SW 1271 (cell line): ENCODE measurements at places on chromosomes 3 and 15.

- no peak for DNase-seq
Observed at GRCh38 chr3:23129117-23129516, 74.0 kb upstream of the UBE2E2 start.

DNA sequence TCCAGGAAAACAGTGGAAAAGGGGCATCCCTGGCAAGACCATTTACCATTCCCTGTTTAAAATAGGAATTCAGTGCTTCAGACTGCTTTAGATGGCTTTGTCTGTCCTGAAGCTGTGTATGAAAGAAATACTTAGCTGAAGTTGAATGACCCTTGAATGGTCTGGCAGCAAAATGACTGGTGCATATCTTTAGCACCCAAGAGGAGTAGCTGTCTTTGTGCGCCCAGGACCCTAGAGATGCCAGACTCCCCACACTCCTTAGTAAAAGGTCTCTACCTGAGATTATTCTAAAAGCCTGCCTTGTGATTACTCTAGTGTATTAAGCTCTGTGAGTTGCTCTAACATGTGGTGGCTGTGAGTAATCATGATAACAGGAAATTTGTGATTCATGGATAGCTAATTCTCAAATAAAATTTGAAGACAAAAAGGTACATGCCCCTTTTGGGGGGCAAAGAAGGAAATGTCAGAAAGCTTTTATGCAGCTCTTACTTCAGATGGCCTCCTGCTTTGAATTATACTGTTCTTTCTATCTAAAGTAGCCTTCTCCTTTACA is 3.2 kb downstream of the MAPKBP1 start:
- DNase-seq: no peak

DNA sequence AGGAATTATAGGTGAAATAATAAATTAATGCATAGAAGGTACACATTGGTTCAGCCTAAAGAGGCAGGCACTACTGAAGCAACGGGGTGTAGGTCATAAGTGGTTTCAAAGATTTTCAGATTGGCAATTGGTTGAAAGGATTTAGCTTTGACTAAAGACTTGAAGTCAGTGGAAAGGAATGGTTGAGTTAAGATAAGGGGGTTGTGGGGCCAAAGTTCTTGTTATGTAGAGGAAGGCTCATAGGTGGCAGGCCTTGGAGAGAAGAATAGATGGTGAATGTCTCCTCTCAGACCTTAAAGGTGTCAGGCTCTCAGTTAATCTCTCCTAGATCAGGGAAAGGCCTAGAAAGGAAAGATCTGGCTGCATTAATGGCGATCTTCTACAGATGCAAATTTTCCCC is 209.8 kb downstream of the ATP10A start:
- no peak for DNase-seq

GRCh38 chr3:88979760-88980159 is 127.7 kb upstream of the EPHA3 start:
- no peak for DNase-seq

GRCh38 chr15:43541785-43542184 is 24.4 kb downstream of the MAP1A start:
- no peak for DNase-seq

DNA sequence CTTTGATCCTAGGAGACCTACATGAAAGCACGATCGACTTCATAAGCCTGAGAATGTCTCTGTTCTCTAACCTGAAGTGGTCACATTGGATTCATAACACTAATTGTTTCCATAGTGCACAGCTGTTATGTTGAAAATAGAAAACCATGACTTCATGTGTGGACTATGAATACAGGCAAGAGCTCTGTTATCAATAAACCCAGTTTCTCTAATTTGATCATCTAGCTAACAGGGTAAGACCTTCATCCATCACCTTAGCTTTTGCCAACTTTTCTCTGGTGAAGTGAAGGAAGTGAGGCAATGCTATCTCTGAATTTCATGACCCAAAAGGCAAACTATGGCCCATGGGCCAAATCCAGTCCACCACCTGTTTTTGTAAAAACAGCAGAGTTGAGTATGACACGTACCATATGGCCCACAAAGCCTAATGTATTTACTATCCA is 27.2 kb downstream of the ABI3BP start:
- DNase-seq: no peak

DNA sequence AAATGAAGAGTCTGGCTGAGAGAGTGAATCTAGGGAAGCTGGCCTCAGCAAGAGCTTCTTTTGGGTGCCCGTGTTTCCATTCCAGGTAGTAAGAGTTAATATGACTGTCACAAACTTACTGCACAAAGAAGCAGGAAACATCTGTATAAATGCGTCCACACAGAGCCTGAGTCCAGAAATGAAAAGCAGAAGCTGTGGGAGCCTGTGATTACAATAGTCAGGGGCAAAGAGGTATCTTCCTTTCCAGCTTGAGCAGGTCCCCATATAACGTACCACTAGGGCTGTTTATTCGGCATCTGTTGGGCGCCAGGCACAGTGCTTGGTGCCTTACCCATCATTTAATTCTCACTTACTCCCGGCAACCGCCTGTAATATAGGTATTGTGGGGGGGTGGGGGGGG is 40.5 kb upstream of the B3GNT5 start:
- no peak for DNase-seq

DNA sequence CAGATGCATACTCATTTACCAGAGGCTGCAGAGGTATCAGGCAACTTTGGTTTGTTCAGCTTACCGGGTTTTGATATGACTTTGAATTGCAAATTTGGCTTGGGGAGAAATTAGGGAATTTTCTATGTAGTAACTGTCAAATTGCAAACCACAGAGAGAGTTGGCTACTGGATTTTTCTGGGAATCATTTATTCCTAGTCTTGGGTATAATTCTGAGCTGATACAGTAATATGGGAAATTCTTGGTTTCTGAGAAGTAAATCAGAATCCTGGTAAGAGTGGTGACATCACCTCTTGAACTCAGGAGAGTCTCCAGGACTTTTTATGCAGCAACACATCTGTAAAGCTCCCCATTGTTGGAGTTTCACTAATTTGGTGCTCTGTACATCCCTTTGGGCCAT is 39.0 kb downstream of the GAP43 start:
- DNase-seq: no peak

DNA sequence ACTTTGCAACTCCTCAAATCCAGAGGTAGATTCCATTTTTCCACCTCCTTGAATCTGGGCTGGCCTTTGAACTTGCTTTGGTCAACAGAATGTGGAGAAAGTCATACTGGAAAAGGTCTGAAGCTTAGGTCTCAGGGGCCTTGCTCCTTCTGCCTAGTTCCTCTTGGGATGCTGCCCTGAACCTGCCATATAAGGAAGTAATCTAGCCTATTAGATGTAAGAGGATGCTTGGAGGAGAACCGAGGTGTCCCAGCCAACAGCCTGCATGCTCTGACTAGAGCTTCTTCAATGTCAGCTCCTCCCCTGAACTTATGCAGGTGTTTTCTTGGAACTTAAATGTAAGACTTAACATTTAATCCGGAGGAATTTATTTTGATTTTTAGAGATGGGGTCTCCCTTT is 2.0 kb upstream of the TMED3 start:
- no peak for DNase-seq

GRCh38 chr3:187150599-187150998 is 11.3 kb upstream of the RPL39L start:
- DNase-seq: no peak

- no peak for DNase-seq
Observed at GRCh38 chr3:197010556-197011351, 18.9 kb downstream of the MELTF start.

- no peak for DNase-seq
Observed at GRCh38 chr15:59434481-59434880, 3.5 kb upstream of the FAM81A start.

DNA sequence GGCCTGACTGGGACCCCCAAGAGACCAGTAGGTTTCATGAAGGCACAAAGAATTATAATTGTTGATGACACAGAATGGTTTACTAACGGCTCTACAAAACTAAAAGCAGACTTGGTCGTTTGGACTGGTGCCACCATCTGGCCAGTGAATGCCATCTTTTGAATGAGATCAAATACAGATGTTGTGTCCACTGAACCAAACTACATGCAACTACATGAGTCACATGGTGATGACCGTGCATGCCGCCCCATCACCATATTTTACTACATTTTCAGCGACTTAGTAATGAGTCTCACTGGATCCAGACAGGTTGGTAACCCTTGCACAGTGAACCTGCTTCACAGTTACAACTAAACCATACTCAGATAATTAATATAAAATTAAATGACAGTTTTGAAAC is 803.3 kb downstream of the DIPK2A start:
- no peak for DNase-seq

GRCh38 chr15:86573476-86573875 is 493.8 kb downstream of the AGBL1 start:
- no peak for DNase-seq

DNA sequence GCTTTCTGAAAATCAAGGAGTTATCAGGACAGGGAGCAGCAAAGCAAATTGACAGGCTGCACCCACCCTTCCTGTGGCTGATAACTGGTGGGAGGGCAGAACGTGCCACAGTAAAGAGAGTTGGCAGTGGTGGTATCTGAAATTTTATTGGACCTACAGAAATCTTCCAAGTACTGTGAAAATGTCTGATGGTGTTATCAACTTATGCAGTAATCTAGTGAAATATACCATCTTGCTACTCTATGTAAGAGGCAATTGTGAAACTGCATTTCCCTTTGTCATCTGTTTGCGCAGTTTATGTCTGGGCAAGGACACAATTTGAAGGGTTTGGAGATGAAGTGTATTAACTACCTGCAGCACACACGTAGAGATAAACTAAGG is 1.5 kb downstream of the PLCL2 start:
- no peak for DNase-seq

GRCh38 chr15:101623367-101624304 is 28.5 kb downstream of the TM2D3 start:
- DNase-seq: no peak

- DNase-seq: no peak
Observed at GRCh38 chr3:18044971-18045880, 302.8 kb upstream of the TBC1D5 start.

GRCh38 chr3:124469555-124469954 is 260.7 kb upstream of the UMPS start:
- DNase-seq: no peak

DNA sequence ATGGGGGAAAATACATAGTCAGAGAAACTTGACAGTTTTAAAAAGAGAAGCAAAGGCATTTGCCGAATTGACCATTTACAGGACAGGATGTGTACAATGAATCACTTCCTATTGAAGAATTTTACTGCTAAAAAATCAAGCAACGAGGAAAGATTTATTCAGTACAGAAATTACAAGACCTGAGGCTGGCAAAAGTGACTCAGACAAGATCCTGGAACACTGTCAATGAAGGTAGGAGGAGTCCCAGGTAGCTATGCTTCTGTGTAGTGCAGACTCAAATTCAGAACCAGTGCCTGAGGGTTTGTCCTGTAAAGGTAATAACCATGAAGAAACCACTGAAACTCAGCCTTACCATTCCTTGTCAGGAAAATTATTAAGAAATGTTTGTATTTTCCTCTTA is 120.9 kb downstream of the ZMAT3 start:
- no peak for DNase-seq

- no peak for DNase-seq
Observed at GRCh38 chr15:81097890-81098280, 36.2 kb upstream of the CFAP161 start.

DNA sequence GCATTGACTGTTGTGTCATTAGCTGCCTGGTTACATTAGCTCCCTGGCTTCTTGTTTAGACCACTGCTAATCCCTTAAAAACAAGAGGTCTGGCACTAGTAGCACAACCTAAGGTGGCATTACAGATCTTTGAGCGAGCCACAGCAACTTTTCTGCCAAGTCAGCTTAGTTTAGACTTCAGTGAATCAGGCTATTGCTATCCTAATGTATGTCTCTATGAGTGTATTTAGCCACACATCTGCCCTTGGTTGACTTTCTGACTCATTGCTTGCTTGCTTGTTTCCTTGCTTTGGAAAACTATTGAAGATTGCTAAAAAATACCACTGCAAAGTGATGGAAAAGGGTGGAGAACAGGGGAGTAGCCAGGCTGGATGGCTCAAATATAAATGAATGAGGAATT is 50.2 kb downstream of the CHP1 start:
- no peak for DNase-seq

DNA sequence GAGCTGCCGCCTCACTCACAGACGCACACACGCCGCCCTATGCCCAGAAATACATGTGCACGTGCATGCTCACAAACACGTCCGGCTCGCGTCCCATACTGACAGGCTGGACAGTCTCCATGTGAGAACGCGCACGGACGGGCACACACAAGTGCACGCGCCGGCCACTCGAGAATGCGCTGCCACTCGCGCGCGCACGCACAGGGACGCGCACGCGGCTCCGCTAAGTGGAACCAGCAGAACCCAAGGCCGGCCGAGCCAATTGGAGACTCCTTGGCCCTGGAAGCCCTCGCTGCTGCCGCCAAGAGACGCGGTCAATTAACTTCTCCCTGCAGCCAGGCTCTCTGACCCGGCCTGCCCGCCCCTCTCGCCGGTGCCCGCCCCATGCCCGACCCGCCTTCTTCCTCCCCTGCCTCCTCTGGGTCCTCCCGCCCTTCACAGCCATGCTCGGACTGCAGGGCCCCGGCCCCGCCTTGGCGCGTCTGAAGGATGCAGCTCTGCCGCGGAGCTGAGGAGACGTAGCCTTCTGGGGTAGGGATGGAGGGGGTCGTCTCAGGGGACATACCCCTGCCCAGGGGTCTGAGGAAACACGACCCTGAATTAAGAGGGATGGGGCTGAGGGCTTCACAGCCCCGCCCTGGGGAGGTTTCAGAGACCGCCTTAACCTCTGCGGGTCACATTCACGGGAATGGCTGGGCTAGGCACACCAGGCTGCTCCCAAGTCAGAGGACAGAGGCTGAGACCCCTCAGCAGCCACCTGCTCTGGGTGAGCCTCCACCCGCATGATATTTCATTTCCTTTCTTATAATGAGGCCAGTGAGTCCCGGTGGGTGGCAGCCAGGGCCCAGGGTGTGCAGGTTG is 15.0 kb downstream of the PTH1R start:
- DNase-seq: no peak

GRCh38 chr3:29236146-29236840 is 44.6 kb upstream of the RBMS3 start:
- no peak for DNase-seq

DNA sequence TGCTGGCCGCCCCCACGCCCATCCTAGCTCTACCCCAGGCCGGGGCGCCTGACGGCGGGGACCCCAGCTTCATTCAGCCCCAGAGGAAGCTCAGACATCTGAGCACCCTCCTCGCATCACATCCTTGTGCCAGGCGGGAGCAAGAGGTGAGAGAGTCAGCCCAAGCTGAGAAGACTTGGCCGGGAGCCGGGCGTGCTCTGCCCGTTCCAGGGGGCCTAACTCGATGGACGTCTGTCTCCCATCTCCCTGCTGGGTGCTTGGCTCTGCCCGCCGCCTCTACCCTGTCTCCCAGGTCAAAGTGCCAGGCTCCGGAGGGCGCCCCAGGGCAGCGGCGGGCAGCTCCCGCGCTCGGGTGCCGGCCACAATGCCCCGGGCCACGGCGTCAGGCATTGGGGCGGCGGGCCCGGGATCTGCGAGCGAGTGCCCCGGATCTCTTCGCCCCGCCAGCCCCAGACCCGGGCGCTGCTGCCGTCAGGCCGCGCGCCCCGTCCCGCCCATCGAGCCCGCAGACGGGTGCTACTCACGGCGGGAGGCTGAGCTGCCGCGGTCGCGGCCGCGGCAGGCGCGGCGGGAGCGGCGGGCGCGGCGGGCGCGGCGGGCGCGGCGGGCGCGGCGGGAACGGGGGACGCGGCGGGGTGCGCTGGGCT is 388 bp downstream of the DAPK2 start:
- no peak for DNase-seq

- DNase-seq: no peak
Observed at GRCh38 chr15:68609629-68610028, 30.8 kb downstream of the CORO2B start.

GRCh38 chr15:89148126-89148525 is 59.9 kb downstream of the ABHD2 start:
- no peak for DNase-seq

GRCh38 chr3:12139111-12139511 is 19.6 kb downstream of the TIMP4 start:
- no peak for DNase-seq
